ENCODE measurements at places on chromosomes 7 and 10.

GRCh38 chr10:102678842-102679289 is 34.6 kb downstream of the TRIM8 start:
- peak; percentile 25 for DNase-seq

DNA sequence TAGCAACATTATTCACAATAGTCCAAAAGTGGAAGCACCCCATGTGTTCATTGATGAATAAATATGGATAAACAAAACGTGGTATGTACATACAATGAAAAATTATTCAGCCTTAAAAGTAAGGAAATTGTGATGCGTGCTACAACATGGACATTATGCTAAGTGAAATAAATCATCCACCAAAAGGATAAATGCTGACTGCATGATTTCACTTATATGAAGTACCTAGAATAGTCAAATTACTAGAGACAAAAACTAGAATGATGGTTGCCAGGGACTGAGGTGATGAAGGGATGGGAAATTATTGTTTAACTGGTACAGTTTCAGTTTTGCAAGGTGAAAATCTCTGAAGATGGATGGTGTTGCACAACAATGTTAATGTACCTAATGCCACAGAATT is 56.6 kb downstream of the THSD7A start:
- no peak for DNase-seq

DNA sequence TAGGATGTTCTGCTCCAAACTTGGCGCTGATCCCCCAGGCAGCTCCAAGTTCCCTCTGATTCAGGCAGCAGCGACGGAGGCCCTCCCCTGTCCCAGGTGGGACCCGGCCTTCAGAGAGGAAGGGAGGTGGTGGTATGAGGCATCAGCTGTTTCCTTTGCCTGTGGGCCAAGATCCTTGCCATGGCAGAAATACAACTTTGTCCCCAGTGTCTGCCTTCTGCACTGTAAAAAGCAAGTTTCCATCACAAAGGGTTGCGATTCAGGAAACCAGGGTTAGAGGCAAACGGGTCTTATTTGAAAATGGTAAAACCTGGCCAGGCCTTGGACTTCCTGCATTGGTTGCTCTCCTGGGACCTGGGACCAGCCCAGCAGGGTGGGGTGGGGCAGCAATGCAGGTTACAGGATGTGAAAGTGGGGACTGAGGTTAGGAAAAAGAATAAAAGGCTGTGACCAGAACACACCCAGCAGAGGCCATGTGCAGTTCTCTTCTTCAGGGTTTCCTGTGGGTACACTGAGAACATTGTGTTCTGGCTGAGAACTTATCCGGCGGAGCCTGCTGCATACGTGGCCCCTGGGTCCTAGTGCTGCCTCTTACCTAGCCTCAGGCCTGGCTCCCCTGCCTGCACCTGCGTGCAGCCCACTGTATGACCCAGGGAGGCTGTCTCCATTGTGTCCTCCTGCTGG is 25.1 kb upstream of the DDIT4 start:
- DNase-seq = peak; percentile 90

GRCh38 chr10:12513775-12514673 is 164.7 kb downstream of the CAMK1D start:
- no peak for DNase-seq

DNA sequence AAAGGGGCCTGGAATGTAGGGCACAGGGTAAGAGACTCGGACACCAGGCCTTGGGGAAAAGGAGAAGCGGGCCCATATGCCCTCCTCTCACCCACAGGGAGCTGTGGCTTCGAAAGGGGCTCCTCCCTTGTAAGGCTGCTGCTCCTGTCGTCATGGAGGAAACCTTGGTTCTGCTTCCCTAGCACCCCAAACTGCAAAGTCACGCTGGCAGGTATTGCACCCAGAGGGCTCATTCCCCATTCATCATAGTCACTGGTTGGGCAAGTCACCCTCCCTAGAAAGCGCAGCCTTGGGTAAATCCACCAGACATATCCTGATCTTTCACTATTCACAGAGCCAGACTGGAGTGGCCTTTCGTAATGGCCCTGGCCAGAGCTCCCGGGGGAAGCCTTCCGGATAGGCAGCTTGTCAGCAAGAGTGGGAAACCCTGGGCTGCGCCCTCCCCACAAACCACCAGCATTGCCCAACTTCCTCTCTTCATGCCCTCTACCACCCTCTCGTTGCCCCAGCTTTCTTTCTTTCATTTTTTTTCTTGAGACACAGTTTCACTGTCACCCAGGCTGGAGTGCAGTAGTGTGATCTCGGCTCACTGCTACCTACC is 121.0 kb downstream of the HIP1 start:
- DNase-seq = peak; percentile 87

DNA sequence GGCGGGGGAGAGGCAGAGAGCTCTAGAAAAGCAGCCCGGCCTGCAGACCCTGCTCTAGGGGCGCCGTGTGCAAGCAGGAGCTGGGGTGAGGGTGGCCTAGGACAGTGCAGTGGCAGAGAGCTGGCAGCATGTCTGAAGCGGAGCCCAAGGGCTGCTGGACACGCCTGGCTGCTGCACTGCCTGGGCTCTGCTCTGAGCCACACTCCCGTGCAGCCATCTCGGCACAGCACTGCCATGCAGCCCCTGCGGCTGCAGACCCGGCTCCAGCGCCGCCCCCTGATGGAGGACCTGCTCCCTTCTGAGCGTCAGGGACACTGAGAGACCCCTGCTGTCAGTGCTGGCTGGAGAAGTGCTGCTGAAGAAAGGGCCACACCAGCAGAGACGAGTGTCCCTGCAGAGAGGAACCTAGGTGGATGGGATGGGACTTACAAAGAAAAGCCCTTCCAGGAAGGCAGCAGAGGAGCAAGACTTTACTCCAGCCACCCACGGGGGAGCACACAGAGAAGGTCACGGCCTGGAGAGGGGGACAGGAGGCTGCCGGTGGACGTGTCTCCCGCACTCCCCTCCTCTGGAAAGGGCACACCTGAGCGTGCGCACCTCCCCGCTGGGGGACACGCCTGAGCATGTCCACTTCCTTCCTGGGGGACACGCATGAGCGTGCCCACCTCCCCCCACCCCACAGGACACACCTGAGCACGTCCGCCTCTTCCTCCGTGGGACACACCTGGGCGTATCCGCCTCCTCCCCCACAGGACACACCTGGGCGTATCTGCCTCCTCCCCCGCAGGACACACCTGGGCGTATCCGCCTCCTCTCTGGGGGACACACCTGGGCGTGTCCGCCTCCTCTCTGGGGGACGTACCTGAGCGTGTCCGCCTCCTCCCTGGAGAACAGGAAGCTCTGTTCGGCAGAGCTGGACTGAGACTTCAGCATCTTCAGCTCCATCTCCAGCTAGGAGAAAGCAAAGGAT is 252.9 kb downstream of the MAD1L1 start:
- DNase-seq = no peak

DNA sequence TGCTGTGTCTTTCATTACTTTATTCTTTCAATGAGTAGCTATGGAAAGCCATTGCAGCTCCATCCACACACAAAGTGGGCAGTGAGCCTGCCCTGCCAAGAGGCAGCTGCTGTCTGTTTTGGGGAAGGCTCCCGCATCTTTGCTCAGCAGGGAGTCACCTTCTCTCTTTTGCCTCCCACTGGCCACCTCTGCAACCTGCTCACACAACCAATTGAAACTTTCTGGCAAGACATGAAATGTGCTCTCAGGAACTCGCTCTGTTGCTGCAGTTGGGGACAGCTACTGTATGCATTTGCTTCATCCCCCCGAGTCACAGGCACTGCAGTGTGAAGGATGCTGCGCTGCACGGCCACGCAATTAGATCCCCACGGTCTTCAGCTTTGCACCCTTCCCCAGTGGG is 244.8 kb upstream of the NFE2L3 start:
- DNase-seq = no peak

DNA sequence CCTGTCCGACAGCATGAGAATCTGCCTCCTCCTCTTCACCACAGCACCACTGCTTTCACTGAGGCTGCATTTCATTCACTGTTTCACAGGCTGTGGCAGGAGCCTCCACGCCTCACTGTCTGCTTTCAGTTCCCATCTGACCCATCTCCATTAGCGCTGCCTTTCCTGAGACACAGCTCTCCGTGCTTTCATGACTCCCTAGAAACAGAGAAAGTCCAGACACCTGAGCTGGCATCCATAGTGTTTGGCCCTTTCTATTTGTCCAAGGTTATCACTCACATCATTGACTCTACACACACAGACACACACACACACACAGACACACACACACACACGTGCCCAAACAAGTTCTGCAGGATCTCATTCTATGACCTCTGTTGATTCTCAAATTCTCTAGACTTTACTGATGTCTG is 5.2 kb downstream of the LGI1 start:
- no peak for DNase-seq
